GM04503 (cell line): ENCODE measurements at places on chromosomes 13 and 19.

DNA sequence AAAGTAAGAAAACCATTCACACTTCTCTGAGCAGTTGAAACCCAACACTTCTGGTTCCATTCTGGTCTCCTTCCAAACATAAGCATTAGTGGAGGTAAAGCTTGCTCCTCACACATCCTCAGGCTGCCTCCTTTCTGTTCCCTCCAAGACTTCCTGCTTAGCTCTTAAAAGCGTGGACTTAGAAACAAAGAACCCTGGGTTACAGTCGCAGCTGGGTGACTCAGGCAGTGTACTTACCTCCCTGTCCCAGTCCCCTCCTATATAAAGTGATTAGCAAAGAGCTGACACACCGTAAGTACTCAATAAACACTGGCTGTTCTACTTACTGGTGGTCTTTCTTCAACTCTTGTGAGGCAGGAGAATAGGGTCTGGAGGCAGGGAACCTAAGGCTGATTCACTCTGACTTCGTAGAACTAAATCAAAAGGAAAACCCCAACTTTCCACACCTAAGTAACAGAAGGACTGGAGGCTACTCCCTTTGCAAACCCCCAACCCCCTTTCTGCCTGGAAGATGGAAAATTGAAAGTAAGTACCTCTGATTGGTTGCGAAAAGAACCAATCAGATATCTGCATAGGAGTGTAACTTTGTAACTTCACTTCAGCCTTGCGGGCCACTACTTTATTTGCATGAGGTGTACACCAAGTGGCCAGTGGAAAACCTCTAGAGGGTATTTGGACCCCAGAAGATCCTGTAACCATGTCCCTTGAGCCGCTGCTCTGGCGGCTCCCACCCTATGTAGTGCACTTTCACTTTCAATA, 165.4 kb downstream of the SUCLA2 start:
- no peak for DNase-seq

GRCh38 chr19:45123440-45123850, 30.5 kb downstream of the PPP1R37 start:
- DNase-seq, result no peak

- no peak for DNase-seq
Measured at GRCh38 chr13:73204952-73205351, 146.1 kb downstream of the KLF5 start.

DNA sequence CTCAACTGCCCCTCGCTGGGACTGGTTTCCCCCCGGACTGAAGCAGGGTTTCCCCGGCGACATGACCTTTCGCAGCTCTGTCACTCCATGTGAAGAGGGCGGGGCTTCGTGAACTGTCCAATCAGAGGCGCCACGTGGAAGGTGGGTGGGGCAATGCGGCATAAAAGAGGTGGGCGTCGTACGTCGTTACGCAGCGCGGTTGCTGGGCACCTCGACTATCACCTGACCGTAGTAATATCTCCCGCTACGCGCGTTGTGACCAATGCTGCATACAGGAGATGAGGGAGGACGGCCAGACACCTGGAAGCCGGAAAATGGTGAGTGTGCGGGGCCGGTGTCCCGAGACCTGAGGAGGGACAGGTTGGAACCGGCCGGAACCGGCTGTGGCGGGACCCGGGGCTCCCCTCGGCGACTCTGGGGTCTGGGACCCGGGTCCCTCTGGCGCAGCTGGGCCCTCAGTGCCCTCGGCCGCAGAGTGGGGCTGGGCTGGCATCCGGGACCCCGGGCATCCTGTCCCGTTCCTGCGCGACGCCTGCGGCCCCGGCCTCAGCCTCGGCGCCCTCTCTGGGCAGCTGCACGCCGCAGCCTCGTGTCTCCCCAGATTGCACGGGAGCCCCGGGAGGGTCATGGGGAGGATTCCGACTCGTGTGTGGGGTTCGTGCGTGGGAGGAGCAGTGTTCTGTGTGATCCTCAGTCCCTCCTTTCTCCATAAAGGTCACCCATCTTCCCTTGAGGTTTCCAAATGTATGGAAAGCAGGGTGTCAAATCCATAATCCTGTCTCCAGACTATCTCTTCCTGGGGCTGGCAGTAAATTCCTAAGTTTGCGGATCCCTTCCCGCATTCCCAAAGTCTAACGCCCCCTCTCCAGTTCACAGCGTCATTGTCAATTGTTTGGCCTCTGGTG, 32.2 kb downstream of the ZNF136 start:
- DNase-seq, result no peak

DNA sequence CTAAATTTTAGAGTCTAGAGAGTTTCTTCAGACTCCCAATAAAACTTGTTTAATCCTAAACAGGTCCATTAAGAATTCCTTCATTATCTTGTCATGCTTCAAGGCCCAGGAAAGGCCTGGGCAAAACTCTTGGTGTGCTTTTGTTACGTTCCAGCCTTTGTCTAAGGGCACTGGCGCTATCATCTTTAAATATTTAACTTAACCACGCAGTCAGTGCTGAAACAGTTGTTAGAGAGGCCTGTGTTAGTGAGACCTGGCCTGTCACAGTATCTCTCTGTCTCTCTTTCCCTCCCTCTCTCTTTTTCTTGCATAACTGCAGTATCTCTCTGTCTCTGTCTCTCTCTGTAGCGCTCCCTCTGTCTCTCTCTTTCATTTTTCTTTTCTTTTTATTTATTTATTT, 8.2 kb upstream of the OR1M1 start:
- DNase-seq, result no peak

DNA sequence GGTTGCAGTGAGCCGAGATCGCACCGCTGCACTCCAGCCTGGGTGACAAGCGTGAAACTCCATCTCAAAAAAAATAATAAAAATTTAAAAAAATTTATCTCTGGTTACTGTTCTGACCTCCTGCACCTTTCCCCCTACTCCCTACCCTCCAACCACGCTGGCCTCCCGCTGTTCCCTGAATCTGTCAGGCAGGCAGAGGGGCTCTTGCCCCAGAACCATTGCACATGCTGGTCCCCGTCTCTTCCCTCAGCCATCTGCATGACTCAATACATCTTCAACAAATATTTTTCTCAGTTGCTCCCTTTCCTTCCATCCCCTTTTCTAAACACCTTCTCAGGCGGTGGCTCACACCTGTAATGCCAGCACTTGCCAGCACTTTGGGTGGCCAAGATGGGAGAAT, 1.1 kb upstream of the FAM187B start:
- no peak for DNase-seq

DNA sequence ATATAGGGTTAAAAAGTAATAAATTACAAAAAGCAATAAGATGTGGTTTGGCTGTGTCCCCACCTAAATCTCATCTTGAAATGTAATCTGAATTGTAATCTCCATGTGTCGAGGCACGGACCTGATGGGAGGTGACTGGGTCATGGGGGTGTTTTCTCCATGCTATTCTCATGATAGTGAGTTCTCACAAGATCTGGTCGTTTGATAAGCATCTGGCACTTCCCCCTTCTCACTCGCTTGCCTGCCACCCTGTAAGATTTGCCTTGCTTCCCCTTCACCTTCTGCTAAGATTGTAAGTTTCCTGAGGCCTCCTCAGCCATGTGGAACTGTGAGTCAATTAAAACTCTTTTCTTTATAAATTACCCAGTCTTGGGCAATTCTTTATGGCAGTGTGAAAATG, 577.4 kb downstream of the TBC1D4 start:
- no peak for DNase-seq

- DNase-seq, result no peak
Measured at GRCh38 chr19:7312816-7313215, 18.6 kb upstream of the INSR start.

GRCh38 chr13:113631341-113632095, 26.5 kb downstream of the ATP4B start:
- DNase-seq, result no peak

DNA sequence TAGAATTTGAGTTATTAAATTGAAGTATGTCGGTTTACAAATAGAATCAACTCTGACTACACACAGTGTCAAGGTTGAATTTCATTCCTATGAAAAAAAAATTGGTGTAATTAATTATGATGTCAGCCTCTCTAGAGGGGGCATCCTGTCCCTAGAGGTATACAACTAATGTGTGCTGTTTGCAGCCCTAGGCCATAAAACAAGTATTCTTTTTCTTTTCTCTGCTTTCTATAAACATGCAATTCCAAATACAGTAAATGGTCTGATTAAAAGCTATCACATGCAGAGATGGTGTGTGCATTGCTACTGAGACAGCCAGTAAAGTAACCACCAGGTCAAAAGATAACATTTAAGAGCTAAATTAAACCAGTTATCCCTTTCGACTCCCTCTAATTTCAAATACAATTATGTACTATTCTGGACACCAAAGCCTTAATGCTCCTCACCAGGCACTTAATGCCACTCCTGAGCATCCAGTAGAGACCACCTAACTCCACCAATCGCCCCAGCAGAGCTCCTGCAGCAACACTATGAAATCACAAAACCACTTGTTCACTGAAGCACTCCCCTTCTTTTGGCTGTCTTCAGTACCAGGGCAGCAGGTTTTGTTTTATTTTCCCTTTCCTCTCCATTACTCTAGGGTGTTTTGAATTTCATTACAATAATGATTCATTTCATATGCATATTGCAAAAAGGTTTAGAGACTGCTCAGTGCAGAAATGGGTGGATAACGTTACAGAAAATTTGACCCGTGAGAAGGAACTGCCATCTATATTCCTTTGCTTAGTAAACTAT, 426.9 kb downstream of the PCDH9 start:
- DNase-seq, result no peak

GRCh38 chr19:17530586-17530985, 19.1 kb downstream of the PGLS start:
- DNase-seq, result no peak

DNA sequence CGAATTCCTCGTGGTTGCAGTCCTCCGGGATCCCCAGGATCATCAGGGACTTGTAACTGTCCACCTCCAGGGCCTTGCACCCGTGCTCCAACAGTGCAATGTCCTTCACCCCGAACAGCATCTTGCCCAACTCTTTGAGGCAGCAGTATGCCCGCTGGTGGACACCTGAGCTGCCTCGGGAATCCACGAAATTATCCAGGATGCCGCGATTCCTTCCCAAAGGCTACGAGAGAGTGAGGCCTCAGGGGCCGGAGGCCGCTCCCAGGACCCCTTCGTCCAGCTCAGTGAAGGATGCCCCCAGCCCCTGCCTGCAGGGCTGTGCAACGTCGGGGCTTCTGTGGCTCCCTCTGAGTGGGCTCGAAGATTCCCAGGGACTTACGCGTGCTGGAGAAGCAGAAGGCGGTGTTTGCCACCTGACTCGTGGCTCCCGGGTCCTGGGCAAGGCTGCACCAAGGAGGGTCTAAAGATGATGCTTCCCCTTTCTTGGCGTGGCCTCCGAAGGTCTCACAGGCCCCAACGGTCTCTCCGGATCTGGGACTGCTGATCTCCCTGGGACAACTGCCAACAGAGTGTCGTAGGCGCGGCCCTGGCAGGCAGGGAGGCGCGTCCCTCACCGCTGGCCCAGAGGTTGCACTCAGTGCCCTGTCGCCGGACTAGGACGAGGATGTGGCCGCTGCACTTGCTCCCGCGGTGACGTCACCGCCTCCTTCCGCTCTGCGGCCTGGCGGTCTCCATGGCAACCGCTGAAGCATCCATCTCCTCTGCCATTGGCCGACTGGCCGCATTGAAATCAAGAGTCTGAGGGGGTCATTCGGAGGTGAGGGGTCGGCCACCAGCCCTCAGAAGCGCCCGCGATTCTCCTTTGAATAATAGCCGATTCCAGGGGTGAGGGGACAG, at the start of gene PNMA8C:
Gene PNMA8C, minus strand, starts transcription at position 698 of the 897 bp plus-strand sequence. Its CDS starts 577 bp downstream, at position 121.
- no peak for DNase-seq

GRCh38 chr19:38370299-38370698, 4.1 kb upstream of the PSMD8 start:
- DNase-seq, result no peak

GRCh38 chr19:57031106-57031505, 88.7 kb upstream of the USP29 start:
- no peak for DNase-seq

DNA sequence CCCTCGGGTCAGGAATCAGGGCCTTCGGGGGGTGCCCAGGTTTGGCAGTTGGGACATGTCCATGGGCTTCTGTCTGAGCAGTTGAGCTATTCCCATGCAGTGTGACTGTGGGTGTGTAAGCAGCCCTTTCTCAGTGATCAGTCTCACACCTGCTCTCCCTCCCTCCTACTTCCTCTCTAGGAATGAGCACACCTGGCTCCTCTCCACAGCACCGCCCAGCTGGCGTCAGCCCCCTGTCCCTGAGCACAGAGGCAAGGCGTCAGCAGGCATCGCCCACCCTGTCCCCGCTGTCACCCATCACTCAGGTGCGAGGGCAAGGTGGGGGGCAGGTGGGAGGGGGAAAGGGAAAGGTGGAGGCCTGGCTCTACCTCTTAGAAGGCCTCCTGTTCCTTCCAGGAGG, 25.9 kb downstream of the COMP start:
- no peak for DNase-seq

DNA sequence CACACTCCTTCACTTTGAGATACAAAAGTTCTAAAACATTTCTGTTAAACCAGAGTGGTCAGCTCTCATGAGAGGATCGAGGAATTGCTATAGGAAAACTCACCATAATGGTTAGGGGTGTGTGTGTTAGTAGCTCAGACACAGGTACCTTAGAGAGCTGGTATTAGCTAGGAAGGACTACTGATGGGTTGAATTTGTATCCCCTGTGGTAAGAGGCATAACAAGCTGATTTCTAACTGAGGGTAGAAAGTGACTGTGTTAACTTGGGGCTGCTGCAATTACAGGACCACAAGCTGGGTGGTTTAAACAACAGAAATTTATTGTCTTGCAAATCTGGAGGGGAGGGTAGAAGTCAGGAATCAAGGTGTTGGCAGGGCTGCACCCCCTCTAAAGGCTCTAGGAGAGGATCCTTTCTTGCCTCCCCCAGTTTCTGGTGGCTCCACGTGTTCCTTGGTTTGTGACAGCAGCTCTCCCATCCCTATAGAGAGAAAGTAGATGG, 17.4 kb downstream of the LEUTX start:
- DNase-seq, result no peak

GRCh38 chr13:40580566-40581276, 85.7 kb downstream of the FOXO1 start:
- DNase-seq, result no peak

DNA sequence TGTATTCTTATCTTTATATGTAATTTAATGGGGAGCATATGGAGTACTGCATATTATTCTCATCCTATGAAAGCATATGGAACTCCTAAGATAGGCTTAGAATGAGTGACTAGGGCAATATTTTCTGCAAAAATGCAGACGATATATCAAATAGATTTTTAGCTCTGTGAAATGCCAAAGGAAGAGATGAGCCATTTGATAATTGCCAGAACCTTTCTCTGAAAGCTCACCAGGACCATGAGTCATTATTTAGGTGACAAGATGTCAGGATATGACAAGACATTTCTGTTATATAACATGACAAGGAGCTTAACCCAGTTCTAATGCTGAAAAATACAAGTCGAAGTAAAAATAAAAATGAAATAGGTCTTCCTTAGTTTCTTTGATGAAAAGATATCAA, 145.0 kb downstream of the SLITRK6 start:
- no peak for DNase-seq

GRCh38 chr13:94028234-94028633, 451.2 kb downstream of the DCT start:
- DNase-seq, result no peak

- no peak for DNase-seq
Measured at GRCh38 chr19:33089010-33089409, 8.0 kb downstream of the GPATCH1 start.
